Substantia nigra (tissue), 51 donors: ENCODE measurements at places on chromosomes 16 and 17.

DNA sequence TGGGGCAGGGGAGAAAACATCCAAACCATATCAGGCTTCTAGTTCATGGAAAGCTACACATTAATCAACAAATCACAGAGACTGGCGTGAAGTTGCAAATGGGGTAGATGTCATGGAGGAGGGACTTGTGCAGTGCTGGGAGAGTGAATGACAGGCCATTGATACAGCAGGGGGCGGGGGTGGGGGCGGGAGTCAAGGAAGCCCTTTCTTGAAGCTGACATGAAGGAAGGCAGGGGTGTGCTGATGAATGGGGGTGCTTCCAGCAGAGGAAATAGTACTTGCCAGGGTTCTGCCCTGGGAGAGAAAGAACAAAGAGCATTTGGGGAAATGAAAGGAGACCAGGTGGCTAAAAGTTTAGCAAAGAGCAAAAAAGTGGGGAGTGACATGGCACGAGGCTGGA, 269.9 kb downstream of the SHISA9 start:
- DNase-seq: no peak

DNA sequence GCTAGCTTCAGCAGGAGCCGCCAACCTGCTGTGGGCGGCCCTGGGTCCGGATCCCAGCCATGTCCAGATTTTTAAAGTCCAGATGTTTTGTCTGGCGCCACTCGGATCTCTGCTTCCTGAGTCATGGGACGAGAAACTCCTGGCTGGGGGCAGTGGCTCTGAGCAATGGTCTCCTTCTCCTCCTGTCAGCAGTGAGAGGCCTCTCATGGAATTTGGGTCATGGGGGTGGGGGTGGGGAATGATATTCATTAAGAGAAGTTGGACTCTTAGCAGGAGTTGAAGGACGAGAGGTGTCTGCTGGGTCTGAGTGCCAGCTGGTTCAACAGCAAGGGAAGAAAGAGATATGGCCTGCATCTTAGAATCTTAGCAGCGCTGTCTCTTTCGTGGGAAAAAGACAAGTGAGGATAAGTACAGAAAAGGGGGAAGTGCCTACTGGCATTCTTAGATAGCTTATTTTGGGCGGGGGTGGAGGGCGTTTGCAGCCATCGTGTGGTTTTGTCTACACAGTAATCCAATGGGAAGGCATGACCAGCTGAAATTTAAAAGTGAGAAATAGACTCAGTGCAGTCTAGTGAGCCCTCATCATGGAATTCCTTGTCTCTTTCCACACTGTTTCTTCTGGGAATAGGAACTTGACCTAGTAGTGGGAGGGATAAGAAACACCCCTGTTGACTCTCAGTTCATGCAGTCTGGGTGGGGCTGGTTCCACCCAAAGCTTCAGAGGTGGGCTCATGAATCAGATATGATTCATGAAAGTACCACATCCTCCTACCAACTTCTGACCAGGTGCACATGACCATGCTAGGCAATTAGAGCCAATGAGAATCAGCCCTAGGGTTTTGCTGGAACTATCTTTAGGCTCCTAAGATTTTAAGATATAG, 80.5 kb downstream of the MYH13 start:
- DNase-seq: no peak

- no peak for DNase-seq
These were observed 200.4 kb upstream of the N4BP1 start for GRCh38 chr16:48810436-48810802.

DNA sequence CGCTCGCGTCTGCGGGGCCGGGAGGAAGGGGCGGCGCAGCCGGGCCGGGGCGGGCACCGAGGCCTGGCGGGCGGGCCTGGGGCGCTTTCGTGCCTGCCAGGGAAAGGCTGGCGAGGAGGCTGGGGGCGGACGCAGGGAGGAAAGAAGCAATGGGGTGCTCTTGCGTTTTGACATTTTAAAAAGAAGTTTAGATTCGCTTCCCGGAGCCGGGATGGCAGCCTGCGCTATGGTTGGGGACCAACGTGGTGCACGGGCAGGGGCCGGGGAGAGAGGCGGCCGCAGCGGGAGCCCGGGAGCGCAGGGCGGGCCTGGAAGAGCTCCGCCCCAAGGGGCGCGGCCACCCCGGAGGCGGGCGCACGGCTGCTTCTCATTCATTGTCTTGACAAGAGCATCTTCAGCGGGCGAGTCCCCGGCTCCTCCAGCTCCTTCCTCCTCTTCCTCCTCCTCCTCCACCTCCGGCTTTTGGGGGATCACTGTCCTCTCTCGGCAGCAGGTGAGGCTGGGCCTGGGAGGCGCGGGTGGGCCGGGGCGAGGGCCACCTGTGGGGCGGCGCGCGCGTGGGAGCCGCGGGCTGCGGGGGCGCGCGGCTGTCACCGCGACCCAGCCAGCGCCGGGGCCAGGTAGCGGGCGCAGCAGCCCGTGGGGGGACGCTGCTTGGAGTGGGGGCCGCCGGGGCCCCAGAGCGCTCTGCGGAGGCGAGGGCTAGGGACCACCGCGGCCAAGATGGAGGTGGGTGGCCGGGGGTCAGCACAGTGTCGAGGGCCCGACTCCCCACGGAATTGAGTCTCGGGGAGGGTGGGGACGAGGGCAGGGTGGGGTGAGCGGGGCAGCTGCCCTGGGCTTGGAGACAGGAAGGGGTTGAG, at the start of gene CORO1A:
Gene CORO1A (plus strand): TSS at position 370 of the 863 bp plus-strand sequence. CDS start 1,608 bp downstream, outside the sequence.
- DNase-seq: peak; percentile 71

DNA sequence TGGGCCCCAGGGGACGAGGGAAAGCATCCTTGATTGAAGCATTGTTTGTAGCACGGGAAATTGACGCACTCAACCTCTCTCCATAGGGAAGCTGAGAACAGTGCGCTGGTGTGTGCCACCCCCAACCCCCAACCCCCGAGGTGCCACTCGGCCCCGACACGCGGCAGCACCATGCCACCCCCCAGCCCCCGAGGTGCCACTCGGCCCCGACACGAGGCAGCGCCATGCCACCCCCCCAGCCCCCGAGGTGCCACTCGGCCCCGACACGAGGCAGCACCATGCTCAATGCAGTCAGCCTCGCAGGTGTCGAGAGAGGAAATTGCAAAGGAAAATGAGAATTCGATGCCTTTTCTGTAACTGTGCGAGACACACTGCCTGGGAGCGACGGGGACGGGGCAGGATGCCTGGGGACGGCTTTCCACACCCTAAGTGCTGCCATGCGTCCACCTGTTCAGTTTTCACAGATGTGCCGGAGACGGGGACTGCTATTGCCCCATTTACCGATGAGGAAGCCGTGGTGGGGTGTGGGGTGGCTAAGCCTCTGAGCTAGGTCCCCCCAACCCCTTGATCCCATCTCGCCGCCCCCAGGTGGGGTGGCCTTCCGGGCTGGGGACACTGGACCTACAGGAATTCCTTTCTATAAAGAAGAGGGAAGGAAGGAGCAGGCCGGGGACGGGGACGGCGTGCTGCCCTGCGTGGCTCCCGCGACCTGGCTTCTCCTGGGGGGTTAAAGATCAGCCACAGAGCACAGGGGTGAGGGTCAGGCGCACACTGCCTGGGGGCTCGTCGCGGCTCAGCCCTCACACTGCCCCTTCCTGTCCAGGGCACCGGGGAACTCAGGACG, 9.8 kb downstream of the CBFA2T3 start:
- no peak for DNase-seq

DNA sequence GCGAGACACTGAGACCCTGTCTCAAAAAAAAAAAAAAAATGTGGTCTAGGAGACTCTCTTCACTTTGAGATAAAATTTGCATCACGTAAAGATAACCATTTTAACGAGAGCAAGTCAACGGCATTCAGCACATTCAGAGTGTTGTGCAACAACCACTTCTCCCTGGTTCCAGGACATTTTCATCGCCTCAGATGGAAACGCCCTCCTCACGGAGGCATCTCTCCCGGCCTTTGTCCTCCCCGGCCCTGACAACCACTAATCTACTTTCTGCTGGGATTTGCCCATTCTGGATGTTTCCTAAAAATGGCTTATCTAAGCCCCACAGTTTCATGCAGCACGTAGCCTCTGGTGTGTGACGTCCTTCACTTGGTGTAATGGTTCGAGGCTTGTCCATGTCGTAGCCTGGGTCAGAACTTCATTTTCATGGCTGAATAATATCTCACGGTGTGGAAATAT, 6.4 kb upstream of the NPRL3 start:
- no peak for DNase-seq

DNA sequence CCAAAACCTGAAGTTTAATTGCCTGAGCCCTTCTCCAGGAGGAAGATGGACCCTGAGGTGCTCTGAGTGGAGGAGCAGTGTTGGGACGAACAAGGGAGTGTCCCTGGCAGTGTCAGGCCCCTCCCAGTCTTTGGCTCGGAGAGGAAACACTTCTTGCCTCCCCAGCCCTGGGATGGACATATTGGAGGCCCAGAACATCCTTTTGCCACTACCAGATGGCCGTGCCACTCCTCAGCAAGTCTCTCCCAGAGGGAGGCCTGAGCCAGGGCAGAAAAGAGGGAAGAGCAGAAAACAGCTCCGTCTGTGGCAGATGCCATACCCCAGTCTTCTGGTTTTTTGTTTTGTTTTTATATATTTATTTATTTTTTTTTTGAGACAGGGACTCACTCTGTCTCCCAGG, 91.5 kb upstream of the CRHR1 start:
- DNase-seq: no peak

DNA sequence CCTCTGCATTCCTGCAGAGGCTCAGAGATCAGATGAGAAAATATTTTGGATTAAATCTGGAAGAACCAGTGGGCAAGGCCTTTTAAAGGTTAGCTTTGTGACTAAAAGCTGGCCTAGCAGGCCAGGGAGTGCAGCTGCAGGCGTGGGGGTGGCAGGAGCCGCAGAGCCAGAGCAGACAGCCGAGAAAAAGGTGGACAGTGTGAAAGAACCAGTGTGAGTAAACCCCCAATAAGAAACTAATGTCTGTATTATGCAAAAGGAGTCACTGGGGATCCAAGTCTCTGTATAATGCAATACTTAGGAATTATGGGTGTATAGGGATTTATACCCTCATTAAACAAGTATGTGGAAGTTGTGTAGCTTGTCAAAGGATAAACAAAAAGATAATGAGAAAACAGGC, 21.4 kb upstream of the SPACA3 start:
- no peak for DNase-seq

DNA sequence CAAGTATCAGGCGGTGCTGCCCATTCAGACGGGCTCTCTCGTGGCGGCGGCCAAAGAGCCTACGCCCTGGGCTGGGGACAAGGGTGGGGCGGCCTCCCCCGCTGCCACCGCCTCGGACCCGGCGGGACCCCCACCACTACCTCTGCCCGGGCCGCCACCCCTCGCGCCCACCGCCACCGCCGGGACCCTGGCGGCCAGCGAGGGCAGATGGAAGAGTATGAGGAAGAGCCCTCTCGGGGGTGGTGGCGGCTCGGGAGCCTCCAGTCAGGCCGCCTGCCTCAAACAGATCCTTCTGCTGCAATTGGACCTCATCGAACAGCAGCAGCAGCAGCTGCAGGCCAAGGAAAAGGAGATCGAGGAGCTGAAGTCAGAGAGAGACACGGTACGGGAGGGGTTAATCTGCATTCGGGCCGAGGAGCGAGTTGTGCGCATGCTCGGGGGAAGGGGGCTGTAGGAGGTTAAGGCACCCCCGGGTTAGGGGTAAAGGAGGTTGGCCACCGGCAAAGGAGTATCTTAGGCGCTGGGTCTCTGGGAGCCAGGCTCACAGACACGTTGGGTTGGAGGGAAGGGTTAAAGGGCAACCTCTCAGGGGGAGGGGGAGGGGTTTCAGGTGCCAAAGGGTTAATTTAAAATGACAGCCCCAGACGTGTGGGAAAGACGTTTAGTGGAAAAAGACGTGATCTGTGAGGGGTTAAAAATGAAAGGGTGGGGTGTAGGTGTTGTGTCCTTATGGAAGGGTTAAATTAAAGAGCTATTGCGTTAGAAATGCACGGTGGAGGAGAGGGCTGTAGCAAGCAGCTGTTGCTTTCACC, 1.4 kb downstream of the MSL1 start:
- DNase-seq: no peak

DNA sequence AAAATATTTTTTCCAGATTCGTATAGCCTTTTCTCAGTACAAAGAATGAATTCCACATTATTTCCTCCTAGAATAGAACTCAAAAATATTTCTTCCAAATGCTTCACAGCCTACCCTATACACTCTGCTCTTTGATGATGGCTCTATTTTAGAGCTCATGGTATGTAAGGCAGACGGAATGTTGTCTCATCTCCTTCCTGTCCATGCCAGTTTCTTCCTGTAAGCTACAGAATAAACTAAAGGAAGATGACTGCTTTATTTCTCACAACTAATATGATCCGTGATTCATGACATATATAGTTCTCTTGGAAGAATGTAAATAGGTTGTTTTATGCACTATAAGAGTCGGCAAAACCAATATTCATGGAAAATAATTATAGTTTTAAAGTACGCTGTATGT, 723.1 kb downstream of the CDH11 start:
- DNase-seq: no peak

GRCh38 chr17:34613064-34614019, 34.0 kb downstream of the TMEM132E start:
- DNase-seq: no peak

- peak; percentile 98 for DNase-seq
These were observed at the start of gene FLYWCH1 for GRCh38 chr16:2911638-2912329. Gene FLYWCH1 (plus strand): TSS chr16:2911931. CDS start chr16:2929686, 17,755 bp downstream.

DNA sequence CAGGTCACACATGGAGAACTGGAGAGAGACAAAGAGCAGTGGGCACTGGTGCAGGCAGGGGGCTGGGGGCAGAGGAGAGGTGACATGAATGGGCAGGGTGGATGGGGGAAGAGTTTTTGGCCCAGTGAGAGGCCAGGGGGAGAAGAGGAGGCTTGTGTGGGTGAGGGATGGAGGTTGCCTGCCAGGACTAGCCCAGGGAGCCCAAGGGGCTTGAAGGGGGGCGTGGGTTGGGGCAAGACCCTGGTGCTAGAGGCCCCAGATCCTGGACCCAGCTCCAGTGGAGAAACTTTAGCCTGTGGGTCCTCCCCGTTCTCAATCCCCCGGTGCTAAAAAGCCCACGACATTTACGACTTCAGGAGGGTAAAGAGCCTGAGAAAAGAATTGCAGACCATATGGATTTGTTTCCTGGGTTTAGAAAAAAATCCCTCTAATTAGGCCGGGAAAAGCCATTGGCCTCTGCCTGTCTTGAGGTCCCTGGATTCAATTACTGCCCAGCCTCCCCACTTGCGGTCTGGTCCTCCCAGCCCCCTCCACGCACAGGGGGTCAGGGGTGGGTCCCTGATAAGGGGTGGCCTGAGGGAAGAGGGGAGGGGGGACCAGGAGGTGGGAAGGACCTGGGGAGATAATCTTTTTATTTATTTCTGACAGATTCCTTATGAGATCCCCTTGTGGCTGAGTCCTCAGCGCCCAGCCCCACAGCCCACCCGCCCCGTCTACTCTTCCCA, 33.0 kb downstream of the NGFR start:
- DNase-seq: no peak

- DNase-seq: no peak
These were observed 12.2 kb upstream of the HS3ST4 start for GRCh38 chr16:25679511-25679910.

GRCh38 chr17:39938140-39938869, 10.8 kb downstream of the LRRC3C start:
- no peak for DNase-seq

GRCh38 chr17:27245230-27245696, 48.7 kb upstream of the WSB1 start:
- DNase-seq: peak; percentile 92

GRCh38 chr17:1629504-1630310, 1.1 kb upstream of the SLC43A2 start:
- DNase-seq: no peak

GRCh38 chr17:80940171-80941123, 51.2 kb upstream of the CHMP6 start:
- no peak for DNase-seq

GRCh38 chr17:79533116-79533515, 77.7 kb downstream of the RBFOX3 start:
- no peak for DNase-seq
